ENCODE measurements at places on chromosomes 1 and 21.

- no peak for DNase-seq
Observed at GRCh38 chr1:178869119-178869697, 1.7 kb downstream of the ANGPTL1 start.

DNA sequence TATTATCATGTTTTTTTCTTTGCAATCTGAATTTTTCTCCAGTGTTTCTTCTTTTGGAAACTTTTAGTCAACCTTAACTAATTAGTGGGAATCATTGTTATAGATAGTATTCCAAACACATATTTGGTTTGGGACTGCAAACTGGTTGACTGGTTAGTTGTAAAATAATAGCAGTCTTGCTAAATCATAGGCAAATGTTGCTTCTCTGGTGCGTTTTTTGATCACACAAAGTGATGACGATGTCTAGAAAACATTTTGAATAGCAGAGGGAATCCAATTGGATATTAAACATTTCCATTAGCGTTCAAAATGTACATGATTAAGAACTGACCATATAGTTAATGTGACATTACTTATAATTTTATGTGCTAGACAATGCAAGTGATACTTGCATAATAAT is 4.5 kb downstream of the DNAJB4 start:
- DNase-seq: no peak

DNA sequence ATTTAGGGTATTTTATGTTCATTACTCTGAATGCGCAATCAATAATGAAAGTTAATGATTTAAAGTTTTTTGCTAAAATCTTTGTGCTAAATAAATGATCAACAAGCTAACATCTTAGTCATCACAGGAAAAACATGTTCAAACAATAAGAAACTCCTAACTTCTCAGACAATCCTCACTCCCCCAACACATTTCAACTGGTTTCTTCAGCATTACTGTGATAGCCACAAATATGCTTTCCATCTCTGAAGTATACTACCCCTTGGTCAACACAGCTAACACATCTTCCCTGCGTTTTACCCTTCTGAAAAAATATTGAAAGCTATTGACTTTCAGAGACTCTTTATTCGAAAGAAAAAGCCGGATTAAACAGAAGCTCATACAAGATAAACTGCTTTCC is 85.8 kb downstream of the ZNF644 start:
- DNase-seq: no peak

- no peak for DNase-seq
Observed at GRCh38 chr1:94783342-94784189, 36.6 kb upstream of the SLC44A3 start.

DNA sequence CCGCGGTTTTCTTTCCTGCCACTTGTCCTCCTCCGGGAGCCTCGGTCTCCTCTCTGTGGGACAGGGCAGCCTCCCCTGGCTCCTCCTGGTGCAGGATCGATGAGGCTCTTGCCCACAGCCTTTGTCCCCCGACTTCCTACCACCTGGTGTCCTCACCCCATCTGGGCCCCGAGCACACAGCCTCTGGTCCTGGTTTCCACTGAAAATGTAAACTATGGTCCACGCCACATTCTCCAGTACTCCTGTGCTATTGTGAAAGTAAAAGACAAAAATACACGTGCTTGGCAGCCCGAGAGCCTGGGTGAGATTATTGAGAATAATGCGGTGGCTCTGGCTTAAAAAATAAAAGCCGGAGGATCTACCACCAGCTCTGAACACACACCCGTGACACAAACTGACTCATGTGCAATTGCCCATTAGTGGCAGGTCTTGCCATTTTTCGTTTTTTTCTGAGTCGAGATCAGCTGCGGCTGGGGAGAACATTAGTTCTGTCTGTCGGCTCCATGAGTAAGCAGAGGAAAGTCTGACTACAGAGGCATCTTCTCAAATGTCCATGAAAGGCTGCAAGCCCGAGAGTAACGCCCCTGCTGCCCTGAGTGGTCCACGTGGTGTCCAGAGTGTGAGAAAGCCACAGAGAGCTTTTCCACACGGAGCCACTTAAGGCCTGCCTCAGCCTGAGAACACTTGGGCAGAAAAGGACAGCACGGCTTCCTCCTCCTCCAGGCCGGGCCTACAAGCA is 5.7 kb upstream of the COL6A2 start:
- DNase-seq: no peak

DNA sequence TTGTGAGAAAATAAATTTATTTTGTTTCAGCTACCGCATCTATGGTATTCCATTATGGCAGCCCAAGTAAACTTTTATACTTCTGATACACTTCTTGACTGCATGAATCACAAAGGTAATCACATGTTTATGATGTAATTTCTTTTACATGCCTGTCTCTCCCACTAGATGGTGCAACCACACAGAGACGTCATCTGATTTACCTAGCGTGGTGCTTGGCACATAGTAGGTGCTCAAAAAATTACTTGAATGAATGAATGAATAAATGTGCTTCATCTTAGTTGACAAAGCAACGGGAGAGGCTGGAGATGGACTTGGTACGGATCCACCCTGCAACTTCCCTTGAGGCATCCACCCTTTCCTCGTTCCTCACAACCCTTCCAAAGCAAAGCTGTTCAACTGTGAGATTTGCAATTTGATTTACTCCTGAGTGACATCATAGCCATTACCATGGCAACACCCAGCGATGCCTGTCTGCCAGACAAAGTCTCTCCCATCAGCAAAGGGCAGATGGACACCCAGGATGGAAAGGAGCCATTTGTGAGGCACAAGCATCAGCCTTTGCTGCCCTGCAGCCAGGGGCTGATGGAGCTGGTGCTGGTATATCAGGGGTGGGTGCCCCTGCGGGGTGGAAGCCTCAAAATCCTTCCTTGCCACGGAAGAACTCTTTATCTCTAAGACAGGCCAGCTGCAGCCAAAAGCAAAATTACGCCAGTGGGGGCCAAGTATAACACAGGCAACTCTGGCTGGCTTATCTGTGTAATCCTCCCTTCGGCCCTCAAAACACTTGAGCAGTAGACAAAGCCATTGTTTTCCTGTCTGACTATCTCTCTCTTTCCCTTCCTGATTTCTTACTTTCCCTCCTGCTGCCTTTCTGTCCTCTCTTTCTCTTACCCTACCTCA is 18.9 kb upstream of the VWA5B1 start:
- no peak for DNase-seq

DNA sequence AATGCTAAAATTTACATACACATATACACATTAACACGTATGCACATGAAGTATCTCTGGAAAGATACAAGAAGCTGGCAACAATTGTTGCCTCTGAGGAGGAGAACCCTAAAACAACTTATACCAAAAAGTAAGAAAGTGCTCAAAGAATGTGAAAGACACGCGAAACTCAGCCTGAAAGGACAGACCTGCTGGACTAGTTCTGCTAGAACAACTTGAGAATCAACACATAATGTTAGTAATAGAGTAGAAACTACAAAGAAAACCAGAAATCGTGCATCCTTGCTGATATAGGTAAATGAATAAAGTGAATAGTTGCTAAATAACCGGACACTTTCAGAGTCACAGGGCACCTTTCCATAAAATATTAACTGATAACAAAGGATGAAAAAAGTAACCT is 242.5 kb downstream of the RERE start:
- DNase-seq: no peak

DNA sequence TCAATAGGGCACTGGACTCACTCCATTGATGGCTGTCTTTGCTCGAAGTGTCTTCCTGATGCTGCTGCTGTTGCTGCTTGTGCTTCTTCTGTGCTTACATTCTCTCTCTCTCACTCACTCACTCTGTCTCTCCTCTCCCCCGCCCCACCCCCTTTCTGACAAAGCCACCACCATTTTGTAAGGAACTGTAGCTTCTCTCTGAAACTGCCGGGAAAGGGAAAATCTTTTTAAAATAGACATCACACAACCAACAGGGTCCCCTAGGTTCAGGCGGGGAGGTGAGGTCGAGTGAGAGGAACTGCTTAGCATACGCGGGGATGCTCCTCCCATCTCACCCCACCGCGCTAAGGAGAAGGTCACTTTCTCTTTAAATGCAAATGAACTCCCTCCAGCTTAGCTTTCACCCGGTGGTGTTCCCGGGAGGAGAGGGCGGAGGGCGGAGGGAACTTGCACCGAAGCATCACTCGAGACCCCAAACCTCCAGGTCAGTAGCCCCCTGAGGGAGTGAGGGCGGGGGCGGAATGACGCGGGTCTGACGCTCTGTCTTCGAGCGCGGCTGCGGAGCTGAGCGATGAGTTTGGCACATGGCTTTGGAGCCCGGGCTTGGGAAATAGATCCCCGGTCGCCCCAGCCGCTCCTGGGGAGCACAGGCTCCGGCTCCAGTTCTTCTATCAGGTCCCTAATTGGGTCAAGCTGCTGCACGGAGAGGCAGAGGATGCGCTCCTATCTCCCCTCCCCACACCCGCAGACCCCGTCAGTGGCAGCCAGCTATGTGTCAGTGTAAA is at the start of gene CCDC28B:
Gene CCDC28B, plus strand, starts transcription at position 370 of the 785 bp plus-strand sequence. CDS start 1,341 bp downstream, outside the sequence.
- DNase-seq: peak; percentile 79

Data from GM13977 (cell line).